ENCODE measurements at places on chromosomes 3 and 15.
A peak's percentile ranks its signal among the peaks of the same experiment; 100 is the strongest.

GRCh38 chr15:68372291-68372811, 59.6 kb downstream of the ITGA11 start:
- DNase-seq = peak; percentile 30

GRCh38 chr15:74402337-74402841, 31.4 kb downstream of the SEMA7A start:
- DNase-seq = no peak

GRCh38 chr3:195931582-195932273, 23.4 kb upstream of the TNK2 start:
- DNase-seq = no peak

DNA sequence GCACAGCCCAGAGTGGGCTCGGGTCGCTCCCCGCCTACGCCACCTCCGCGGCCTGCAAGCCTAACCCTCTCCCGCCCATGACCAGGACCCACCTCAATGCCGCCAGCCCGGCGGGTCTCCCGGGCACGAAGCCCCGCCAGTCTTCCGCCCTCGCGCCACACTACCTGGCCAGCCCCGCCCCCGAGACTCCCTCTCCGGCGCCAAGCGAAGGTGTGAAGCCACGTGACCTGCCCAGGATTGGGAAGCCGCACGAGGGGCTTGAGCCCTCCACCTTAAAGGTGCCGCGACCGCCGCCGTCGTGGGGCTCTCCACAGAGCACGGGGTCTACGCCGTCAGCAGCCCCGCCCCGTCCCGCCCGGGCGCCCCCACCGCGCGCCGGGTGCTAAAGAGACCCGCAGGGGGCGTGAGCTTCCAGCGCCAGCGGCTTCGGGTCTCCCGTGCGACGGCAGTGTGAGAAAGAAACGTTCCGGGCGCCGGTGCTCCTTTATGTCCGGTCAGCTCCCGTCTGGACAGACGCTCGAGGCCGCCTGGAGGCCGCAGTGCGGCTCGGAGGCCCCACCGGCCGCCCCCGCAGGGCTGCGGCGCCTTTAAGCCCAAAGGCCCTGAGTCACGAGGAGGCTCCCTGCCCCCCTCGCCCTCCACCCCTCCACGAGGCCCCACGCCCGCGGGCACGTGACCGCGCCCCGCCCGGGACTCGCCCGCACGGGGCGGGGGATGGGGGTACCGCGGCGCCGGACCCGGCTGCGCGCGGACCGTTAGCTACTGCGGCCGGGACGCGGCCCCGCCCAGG, at the start of gene CPEB1:
Gene CPEB1, minus strand, starts transcription at position 319 of the 790 bp plus-strand sequence. CDS start 18,904 bp downstream, outside the sequence.
- peak; percentile 4 for DNase-seq

DNA sequence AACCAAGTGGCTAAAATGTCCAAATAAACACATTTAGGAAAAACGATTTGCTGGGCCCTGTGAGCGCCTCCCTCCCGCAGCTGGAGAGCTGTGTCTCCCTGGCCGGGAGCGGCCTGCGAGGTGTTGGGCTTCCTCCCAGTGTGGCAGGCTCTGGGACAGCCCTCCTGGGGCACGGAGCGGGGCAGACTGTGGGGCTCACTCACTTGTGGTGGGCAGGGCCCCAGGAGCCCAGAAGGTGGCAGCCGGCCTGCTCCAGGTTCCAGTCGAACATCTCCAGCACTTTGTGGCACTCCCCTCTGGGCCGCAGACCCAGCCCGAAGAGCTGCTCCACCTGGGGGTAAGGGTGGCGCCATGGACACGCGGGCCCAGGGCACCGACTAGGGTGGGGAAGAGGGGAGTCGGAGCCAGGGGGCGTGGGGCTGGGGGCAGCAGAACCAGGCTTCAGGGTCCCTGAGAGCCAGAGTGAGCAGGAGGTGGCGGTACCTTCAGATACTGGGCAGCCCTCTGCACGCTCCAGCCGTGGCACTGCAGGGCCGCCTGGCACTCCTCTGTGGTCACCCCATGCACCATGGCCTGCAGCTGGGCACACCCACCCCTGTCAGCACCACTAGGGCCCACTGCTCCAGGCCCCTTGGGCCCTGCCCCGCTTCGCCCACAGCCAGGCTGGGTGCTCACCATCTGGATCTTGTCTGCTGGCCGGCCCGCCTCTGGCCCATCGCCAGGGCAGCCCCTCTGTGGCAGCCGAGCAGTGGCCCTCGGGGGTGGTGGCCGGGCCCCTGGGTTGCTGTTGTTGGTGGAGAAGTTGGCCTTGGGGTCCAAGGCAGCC, 41.5 kb downstream of the TNK2 start:
- no peak for DNase-seq

DNA sequence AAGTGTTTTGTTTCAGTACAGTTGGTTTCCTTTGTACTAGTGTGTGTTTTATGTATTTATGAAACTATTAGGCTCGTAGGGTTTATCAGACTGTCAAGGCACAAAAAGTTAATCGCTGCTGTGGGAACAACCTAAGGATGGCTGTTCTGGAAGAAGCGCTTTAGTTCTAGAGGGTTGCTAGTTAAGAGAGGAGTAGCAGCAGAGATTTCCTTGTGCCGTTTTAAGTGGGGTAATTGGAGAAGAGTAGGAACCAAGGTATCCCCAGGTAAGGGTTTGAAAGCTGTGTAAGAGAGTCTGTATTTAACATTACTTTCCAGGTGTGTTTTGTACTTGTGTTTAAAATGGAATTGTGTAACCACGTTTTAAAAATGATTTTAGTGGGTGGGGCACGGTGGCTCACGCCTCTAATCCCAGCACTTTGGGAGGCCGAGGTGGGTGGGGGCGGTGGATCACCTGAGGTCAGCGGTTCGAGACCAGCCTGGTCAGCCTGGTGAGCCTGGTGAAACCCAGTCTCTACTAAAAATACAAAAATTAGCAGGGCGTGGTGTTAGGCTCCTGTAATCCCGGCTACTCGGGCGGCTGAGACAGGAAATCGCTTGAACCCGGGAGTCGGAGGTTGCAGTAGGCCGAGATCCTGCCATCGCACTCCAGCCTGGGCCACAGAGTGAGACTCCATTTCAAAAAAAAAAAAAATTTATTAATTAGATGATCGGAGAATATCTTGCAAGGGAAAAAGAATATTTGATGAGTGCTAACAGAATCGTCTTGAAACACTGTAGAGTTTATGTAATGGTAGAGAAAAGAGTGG, 2.6 kb downstream of the MORF4L1 start:
- no peak for DNase-seq

Measured in HCEC 1CT (cell line).